ENCODE measurements at places on chromosomes 11 and 22.

GRCh38 chr11:106708348-106708747 is 309.9 kb downstream of the GUCY1A2 start:
- no peak for DNase-seq

DNA sequence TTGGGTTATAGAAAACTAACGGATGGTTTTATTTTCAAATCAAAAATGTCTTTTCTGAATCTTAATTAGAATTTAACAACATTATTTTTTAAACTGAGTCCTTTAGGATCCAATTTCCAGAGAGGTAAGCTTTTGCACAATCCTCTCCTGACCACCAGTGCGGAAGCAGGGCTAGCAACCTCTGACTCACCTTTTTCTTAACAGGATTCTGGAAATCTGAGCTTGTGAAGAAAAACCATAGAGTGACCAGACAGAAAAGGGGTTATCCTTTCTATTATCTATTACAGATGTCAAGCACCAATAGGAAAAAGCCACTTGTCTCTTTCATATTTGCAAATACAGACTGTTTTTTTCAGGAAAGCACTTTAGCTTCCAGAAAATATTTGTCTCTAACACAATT is 25.3 kb downstream of the ALG9 start:
- no peak for DNase-seq

DNA sequence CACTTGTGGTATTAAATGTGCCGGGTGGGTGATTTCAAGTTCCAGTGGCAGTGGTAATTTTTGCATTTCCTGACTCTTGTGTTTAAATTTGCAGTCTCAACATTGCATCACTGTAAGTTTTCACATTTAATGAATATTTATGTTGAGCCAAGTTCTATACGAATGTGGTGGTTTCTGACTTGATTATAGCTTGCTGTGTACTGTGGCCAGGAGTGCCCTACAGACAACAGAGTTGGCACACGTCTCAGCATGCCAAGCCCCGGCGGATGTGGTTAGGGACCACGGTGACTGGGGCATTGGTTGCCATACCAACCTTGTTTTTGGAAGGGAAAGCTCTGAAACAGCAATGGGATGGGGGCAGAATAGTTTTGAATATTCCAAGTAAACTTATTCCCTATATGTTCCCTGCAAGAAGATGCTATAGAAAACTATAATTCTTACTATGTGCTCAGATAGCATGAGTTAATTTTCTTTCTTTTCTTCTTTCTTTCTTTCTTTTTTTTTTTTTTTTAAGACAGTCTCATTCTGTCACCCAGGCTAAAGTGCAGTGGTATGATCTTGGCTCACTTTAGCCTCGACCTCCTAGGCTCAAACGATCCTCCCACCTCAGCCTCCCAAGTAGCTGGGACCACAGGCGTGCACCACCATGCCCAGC is 16.0 kb downstream of the ZNRF3 start:
- no peak for DNase-seq

GRCh38 chr22:37244114-37244921 is at the start of gene RAC2:
TSS of gene RAC2 (minus strand) at chr22:37244269. CDS start at chr22:37244148, 121 bp downstream.
- no peak for DNase-seq

Measured in globus pallidus (tissue), 1 donor.